ENCODE measurements at places on chromosomes 1 and 21.
A peak's percentile ranks its signal among the peaks of the same experiment; 100 is the strongest.

DNA sequence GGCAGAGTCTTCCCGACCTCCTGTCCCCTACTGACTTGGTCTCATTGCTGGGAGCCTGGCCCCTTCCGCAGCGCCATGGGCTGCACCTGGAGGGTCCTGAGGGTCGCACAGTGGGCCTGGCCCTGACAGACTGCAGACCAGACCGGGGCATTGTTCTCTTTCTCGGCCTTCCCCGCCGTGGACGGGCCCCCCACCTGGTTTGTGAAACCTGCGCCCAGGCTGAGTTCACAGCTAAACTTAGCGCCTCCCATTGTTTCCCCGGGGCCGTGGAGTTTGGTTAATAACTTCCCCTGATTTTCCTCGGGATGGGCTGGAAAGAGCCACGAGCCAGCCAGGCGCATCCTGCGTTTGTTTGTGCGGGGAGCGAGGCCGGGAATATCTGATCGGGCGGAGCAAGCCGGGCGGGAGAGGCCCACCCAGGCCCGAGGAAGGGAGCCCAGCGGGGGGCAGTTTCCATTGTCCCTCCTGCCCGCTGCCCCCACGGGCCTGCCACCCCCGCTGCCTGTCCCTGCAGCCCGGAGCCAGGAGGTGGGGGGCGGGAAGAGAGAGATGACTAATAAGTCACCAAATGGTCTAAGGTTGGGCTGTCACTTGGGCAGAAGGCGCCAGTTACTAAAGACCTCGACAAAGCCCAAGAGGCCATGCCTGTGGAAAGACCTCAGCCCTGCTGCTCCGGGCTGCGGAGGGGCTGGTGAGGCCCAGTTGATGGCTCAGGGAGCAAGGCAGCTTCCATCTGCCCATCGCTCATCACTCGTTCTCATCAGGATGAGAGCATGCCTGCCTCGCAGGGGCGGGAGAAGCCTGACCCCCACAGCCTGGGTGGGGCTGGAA is 39.0 kb upstream of the ARHGEF16 start:
- DNase-seq: no peak

DNA sequence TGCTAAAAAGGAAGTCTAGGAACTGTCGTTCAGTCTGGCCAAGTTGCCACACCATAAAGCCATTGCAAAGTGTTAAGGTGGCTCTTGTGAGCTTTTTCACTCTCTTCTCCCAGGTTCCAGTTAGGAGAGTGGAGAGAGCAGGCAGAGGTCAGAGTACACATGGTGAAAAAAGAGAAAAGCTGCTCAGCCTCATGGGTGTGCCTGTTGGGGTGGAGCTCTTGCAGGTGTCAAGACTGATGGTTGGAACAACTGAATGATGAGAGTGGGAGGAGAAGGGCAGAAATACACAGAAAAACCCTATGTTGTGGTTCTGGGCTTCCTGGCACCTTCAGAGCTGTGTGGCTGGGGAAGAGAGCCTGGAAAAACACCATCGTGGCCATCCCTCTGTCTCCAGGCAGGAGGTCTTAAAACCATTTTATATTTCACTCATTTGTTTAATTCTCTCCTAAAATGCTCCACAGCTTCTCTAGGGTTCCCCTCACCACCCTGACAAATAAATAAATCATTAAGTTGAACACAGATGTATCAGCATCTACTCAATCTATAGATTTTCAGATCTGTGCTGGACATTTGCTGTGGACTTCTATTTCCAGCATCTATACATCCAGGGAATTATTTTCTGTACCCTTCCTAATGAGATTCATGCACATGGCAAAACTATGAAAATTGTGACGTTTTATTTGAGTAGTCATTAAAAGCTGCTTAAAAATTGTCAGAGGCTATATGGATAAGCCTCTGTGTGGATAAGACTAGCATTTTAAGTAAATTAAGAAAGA is 17.5 kb downstream of the UBASH3A start:
- DNase-seq: no peak

DNA sequence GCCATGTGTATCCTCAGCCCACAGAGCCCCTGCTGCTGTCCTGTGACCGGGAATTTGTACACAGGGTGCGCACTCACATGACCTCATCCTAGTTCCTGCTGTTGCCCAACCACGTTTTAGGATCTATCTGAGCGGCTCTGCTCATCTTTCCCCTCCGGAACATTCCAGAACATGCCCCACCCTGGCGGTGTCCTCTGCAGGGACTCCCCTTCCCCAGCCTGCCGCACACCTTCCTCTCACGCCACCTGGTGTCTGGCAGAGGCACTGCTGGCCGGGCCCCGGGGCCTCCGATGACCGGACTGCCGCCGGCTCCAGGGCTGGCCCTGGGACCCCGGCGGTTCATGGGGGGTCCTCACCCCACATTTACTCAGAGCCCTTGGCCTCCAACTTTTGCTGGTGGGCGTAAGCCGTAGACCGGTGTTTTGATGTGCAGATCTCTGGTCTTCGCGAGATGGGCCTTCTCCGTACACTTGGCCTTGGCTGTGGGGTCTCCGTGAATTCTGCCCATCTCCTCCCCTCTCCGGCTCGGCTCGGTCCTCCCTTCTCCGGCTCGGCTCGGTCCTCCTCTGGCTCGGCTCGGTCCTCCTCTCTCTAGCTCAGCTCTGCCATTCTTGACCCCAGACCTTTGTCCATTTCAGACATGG is 29.5 kb downstream of the ARHGEF16 start:
- DNase-seq: no peak

- no peak for DNase-seq
Observed at GRCh38 chr1:107124694-107125093, 16.1 kb upstream of the NTNG1 start.

- DNase-seq: no peak
Observed at GRCh38 chr21:36092681-36093080, 22.9 kb downstream of the CBR1 start.

DNA sequence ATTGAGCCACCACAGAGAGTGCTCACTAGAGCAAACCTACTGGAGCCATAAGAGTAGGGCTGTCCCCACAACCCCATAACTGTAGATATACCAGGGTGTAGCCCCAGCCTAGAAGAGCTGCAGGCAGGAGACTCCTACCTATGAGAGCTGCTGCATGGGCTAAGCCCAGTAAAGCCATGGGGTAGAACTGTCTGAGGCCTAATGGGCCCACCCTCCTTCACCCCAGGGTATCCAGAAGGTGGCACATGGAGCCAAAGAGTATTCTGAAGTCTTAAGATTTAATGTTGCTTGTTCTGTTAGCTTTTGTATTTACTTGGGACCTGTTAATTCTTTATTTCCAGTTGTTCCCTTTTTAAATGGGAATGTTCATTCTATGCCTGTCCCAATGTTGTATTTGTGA is 1193.7 kb upstream of the ADGRL2 start:
- DNase-seq: no peak

GRCh38 chr1:70910013-70910412 is 137.6 kb downstream of the PTGER3 start:
- no peak for DNase-seq

DNA sequence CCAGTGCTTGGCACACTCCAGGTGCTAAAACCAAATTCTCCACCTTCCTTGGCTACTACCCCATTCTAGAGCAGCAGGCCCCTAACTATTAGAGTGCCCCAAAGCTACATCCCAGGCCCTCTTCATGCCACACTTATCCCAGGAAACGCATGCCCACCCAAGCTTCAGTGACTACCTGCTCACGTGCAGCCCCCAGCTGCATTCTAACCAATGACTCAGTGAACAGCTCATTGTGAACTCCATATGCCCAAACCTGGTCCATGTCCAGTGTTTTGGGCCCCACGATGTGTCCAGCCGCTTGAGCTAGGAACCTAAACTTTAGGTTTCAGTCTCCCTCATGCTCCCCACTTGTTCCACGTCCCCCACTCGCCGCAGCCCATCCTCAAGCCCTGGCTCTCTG is 41.5 kb downstream of the NKAIN1 start:
- no peak for DNase-seq

GRCh38 chr1:200118779-200119505 is 91.4 kb downstream of the NR5A2 start:
- no peak for DNase-seq

- no peak for DNase-seq
Observed at GRCh38 chr1:110300412-110301085, 38.6 kb upstream of the RBM15 start.

DNA sequence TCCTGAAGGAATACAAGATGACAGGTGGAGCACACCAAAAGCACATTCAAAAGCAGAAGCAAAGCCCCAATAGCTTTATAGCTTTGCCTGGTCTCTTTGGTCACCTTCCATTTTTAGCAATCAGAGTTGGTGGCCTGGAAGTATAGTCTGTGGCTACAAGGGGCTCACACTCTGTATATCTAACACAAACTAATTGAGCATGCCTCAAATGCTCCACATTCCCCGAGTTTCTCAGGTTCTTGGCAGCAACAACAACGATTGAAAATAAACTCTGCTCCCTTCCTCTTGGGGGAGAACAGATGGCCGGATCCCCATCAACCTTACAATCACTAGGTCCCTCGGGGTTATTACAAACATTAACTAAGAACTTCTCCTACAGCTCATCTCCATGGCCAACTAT is 24.9 kb upstream of the TADA1 start:
- DNase-seq: no peak

- DNase-seq: no peak
Observed at GRCh38 chr1:160768295-160768657, 27.7 kb upstream of the LY9 start.

- DNase-seq: no peak
Observed at GRCh38 chr1:39046613-39047210, 20.6 kb downstream of the NDUFS5 start.

- peak; percentile 9 for DNase-seq
Observed at GRCh38 chr1:6208723-6209660, 3.1 kb downstream of the RNF207 start.

- no peak for DNase-seq
Observed at GRCh38 chr1:10084045-10084444, 51.3 kb downstream of the UBE4B start.

DNA sequence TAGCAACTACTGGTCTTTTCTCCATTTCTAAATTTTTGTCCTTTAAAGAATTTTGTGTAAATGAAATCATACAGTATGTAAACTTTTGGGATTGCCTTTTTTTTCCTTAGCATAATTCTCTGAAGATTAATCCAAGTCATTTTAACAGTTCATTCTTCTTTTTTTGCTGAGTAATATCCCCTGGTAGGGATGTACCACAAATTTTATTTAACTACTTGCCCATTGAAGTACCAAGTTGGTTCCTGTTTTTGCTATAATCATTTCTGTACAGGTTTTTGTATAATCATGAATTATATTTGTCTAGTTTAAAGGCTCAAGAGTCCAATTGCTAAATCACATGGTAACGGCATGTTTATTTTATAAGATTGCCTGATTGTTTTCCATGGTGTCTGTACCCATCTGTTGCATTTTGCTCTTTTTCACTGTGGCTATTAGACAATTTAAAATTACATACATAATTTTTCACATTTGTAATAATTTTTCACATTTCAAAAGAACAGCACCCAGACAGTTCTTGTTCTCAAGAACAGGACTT is 891.1 kb downstream of the USP25 start:
- DNase-seq: no peak

GRCh38 chr1:236502579-236502971 is 21.2 kb upstream of the LGALS8 start:
- DNase-seq: no peak

DNA sequence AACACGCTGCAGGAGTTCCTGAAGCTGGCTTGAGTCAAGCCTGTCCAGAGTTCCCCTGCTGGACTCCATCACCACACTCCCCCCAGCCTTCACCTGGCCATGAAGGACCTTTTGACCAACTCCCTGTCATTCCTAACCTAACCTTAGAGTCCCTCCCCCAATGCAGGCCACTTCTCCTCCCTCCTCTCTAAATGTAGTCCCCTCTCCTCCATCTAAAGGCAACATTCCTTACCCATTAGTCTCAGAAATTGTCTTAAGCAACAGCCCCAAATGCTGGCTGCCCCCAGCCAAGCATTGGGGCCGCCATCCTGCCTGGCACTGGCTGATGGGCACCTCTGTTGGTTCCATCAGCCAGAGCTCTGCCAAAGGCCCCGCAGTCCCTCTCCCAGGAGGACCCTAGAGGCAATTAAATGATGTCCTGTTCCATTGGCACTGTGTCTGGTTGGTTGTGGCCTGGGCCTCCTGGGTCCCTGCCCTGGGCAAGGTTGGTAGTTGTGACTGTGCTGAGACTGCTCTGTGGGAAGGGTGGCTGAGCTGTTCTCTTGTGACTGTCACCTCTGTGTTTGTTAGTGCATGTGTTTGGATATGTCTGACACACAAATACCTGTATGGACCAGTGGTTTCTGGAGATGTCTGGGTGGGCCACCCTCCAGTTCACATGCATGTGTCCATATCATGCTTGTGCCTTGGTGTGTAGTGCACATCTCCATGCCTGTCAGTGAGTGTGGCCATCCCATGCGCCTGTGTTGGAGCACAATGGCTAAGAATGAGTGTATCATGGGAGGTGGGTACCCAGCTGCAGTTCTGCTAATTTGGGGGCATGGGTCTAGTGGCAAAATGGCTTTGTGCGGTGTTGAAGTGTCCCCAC is 1.4 kb downstream of the SH3BGRL3 start:
- DNase-seq: no peak

GRCh38 chr1:209756615-209757445 is 977 bp downstream of the TRAF3IP3 start:
- peak; percentile 34 for DNase-seq

DNA sequence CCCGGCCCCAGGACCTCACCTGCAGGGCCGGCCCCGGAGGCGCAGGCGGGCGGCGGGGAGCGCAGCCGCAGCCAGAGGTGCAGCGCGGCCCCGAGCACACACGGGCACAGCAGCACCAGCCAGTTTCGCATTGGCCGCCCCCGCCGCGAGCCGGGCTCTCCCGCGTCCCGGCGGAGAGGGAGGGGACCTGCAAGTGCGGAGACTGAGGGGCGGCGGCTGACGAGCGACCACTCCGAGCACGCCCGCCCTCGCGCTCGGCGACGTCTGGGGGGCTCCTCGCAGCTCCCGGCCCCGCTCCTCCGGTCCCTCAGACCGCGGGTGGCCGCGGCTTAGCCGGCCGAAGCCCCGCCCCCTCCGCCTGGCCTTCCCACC is at the start of gene B3GALNT2:
B3GALNT2 (minus strand) TSS at position 331 of the 372 bp plus-strand sequence; CDS start at position 131, 200 bp downstream.
- no peak for DNase-seq

GRCh38 chr1:24963099-24963872 is 33.2 kb upstream of the RUNX3 start:
- DNase-seq: no peak

- no peak for DNase-seq
Observed at GRCh38 chr1:57300186-57300585, 123.7 kb downstream of the DAB1 start.

DNA sequence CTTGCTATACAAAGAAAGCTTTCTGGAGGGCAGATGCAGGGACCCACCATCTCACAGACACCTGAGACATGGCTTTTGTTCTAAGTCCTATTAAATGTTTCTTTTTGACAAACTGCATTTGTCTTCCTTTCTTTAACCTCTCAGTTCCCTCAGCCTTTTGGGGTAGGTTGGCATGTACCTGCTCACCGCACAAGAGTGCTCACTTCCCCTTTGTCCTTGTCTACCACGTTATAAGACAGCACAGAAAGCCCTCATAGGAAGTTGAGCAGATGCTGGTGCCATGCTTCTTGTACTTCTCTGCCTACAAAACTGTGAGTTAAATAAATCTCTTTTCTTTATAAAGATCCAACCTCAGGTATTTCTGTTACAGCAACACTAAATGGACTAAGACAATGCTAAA is 31.9 kb upstream of the RGS21 start:
- DNase-seq: no peak
